ENCODE measurements at places on chromosomes 4 and X.

DNA sequence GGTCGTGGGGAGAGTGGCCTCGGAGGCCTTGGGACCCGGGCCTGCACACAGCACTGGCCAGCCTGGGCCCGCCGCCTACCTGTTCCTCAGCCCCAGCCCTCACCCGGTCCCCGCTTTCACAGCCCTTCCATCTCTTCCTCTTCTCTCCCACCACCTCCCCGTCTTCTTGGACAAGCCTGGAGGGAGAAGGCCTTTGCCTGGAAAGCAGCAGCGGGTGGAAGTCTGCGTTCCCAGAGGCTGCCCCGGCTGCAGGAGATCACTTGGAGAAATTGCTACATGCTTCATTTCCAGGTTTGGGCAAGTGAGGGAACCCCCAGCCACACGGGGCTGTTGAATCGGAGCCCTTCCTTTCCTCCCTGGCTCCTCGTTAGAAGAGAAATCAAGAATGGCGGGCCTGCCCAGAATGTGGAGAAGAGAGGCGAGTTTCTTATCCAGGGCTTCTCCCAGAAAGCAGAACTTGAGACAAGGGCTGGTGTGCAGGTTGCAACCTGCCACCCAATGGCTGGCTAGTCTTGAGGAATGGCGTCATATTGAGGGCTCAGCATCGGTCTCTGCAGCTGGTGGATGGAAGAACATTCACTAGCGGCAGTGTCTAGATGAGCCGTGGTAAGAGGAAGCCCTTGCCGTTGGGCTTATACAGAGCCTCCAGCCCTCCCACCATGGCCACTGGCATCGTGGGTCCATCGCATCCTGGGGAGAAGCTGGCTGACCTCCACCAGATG lies 1.2 kb upstream of the PDZD4 start:
- H3K4me1 ChIP-seq: peaks cover 8% of the 10 kb centered on the region
- DNase-seq: no peak
- H3K27me3 ChIP-seq: peaks cover 37% of the 10 kb centered on the region

- no peak overlapping the region for H3K27ac ChIP-seq
- peaks cover 5% of the 10 kb centered on the region for H3K4me1 ChIP-seq
- H3K36me3 ChIP-seq: peaks cover 32% of the 10 kb centered on the region
These were observed 94.3 kb downstream of the MRPL1 start for GRCh38 chr4:77956917-77957316.

DNA sequence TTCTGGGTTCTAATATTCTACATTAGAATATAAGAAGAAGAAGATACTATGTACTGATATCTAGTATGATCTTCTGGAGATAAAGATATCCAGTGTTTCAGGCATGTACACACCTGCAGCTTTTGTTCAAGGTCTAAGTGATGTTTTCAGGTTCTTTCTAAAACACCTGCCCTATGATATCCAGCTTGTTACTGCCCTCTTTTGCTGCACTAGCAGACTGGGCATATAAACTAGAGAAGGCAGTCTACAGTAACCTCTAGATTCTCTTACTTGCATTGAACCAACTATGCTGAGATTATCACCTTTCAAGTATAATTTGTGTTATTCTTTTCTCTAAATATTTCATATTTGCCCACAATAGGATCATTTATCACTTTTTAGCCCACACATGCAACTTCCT lies 1.9 kb upstream of the FRYL start:
- H3K27me3 ChIP-seq: no peaks in the 10 kb centered on the region
- H3K4me1 ChIP-seq: peaks cover 14% of the 10 kb centered on the region
- H3K4me3 ChIP-seq: no peak overlapping the region

GRCh38 chrX:94645726-94646125 lies 971.7 kb downstream of the FAM133A start:
- no peaks in the 10 kb centered on the region for H3K4me1 ChIP-seq
- H3K27ac ChIP-seq: no peak overlapping the region
- no peaks in the 10 kb centered on the region for H3K27me3 ChIP-seq
- no peak overlapping the region for H3K4me3 ChIP-seq
- no peaks in the 10 kb centered on the region for H3K36me3 ChIP-seq

GRCh38 chrX:19789376-19789775 lies 98.0 kb downstream of the SH3KBP1 start:
- H3K27me3 ChIP-seq: no peaks in the 10 kb centered on the region
- DNase-seq: no peak
- no peaks in the 10 kb centered on the region for H3K36me3 ChIP-seq
- H3K27ac ChIP-seq: no peak overlapping the region
- H3K4me1 ChIP-seq: peaks cover 16% of the 10 kb centered on the region

DNA sequence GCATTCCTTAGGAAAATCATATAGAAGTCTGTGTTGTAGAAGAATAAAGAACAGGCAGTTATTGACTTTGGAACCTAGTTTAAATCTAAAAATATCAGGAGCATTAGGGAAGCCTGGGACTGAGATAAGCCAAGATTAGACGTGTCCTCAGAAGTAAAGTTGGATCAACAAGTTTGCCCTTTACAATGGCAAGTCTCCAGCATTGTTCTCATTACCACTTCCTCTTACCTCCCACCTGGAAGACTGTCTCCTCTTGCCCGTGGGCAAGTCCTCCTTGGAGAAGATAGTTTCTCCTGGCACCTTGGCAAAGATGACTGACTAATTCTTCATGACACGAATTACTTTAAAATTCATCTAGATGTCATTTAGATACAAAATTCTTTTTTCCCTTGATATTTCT lies 37.8 kb downstream of the CNKSR2 start:
- no peaks in the 10 kb centered on the region for H3K36me3 ChIP-seq
- no peak for DNase-seq
- H3K27me3 ChIP-seq: no peaks in the 10 kb centered on the region

- H3K36me3 ChIP-seq: no peaks in the 10 kb centered on the region
- no peaks in the 10 kb centered on the region for H3K27me3 ChIP-seq
- DNase-seq: no peak
- no peak overlapping the region for H3K27ac ChIP-seq
- H3K4me3 ChIP-seq: no peak overlapping the region
These were observed 159.1 kb downstream of the NDST3 start for GRCh38 chr4:118193421-118193820.

DNA sequence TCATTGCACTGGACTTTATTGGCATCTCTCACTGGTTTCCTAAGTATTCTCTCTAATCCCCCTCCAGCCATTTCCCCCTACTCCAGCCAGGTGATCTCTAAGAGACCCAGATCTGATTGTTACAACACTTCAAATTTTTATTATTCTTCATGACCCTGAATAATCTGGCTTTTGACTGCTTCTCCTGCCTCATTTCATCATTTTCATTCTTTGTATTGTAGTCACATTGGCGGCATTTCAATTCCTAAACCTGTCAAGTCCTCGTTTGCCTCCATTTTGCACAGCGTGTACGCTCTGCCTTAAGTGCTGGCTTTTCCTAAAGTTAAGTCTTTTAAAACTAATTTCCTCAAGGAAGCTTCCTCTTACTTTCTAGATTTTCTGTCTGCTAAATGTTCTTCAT lies 31.6 kb downstream of the UBE2K start:
- no peak overlapping the region for H3K27ac ChIP-seq
- H3K36me3 ChIP-seq: no peaks in the 10 kb centered on the region
- no peaks in the 10 kb centered on the region for H3K27me3 ChIP-seq
- H3K4me3 ChIP-seq: no peak overlapping the region
- peaks cover 27% of the 10 kb centered on the region for H3K4me1 ChIP-seq

DNA sequence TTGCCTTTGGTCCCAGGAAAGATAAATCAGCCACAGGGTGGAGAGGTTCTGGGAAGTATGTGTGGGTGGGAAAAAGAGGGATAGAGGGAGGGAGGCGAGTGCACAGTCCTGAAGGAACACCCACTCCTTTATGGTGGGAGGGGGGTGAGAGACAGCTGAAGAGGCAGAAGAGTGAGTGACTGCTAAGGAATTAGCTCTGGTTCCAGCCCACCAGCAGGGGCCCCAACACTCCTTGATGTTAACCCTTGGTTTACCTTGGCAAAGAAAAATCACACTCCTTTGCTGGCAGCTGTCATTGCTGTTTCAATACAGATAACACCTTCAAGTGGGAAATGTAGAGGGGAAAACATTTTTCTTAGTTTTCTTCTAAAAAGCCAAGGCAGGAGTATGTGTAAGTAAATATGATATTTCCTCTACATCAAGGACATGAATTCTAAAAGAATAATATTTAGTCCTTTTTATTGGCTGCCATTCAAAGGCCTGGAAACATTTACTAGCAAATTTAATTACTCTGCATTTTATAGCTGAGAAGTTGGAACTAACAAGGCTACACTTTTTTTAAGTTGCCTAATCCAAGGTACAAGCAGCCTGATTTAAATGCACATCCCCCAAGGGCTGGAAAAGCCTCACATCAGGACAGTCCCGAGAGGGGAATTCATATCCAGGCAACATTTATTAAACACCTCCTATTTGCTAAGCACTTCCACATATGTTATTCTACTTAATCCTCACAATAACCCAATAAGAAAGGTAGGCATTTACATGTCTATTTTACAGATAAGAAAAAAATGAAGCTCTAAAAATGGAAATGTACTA lies 81.7 kb downstream of the HS6ST2 start:
- no peaks in the 10 kb centered on the region for H3K27me3 ChIP-seq
- no peak overlapping the region for H3K4me3 ChIP-seq
- H3K36me3 ChIP-seq: no peaks in the 10 kb centered on the region
- H3K27ac ChIP-seq: no peak overlapping the region
- no peaks in the 10 kb centered on the region for H3K4me1 ChIP-seq

- no peaks in the 10 kb centered on the region for H3K4me1 ChIP-seq
- H3K27ac ChIP-seq: no peak overlapping the region
- no peak for DNase-seq
- no peaks in the 10 kb centered on the region for H3K36me3 ChIP-seq
These were observed 156.0 kb upstream of the ANKRD50 start for GRCh38 chr4:124868495-124868894.

DNA sequence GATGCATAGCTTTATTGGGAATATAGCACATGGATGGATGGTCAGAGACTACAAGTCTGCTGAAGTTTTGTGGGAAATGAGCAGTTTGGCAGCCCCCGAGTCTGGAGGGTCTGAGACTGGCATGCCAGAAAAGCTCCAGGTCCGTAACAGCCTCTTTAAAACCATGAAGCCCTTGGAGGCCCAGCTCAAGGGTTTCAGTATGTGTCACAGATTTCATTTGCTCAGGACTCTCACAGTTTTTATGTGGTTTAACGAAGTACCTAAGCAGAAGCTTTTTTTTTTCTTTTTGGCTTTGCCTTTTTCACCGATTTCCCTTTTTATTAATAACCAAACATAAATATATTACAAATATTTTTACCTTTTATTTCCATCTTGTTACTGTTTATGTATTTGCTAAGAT lies 30.6 kb upstream of the TMEM184C start:
- H3K4me3 ChIP-seq: no peak overlapping the region
- H3K36me3 ChIP-seq: no peaks in the 10 kb centered on the region
- no peaks in the 10 kb centered on the region for H3K27me3 ChIP-seq
- no peak for DNase-seq

GRCh38 chrX:13605611-13606010 lies 36.2 kb downstream of the EGFL6 start:
- H3K27me3 ChIP-seq: no peaks in the 10 kb centered on the region
- H3K4me1 ChIP-seq: no peaks in the 10 kb centered on the region
- H3K36me3 ChIP-seq: no peaks in the 10 kb centered on the region
- DNase-seq: no peak

GRCh38 chr4:118340109-118340508 lies 12.7 kb downstream of the PRSS12 start:
- no peak overlapping the region for H3K4me3 ChIP-seq
- no peaks in the 10 kb centered on the region for H3K4me1 ChIP-seq
- H3K27me3 ChIP-seq: no peaks in the 10 kb centered on the region
- no peak for DNase-seq
- H3K27ac ChIP-seq: no peak overlapping the region

DNA sequence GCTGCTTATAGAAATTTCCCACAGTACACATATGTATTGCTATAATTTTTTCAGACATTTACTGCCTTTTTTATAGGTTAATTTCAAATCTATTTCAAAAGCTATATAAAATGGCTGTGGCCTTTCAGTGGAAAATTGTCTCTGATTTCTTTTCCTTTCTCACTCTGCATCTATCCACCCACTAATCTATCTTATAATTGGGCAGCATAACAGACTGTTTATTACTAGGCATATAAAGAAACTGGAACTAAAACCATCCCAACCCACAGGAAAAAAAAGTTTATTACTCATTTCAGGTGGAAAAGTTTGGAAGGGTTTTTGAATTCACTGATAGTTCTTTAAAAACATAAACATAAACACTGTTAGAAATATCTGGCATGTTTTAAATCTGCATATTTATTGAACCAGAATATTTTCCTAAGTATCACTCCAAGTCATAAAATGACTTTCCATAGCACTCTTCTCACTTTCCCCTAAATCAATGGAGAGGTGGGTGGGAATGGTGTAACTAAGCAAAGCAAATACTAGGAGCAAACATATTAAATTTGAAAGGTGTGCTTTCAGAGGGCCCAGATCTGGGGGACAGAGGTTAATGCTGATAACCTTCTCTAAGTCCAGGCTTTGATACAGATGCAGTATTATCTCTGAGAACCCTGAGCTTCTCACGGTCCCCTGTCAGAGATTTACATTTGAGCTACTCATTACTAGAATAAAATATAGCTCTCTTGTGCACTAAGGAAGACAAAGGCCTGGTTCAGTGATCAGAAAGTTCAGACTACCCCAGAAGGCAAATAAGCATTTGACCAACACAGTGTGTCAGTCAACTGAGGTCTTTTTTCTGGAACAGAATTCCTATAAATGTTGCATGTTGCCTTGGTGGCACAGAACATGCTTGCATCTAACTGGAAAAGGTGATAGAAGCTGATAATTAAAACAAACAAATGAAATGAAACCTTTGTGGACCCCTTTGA lies 328.3 kb downstream of the UNC5C start:
- DNase-seq: no peak
- H3K4me3 ChIP-seq: no peak overlapping the region
- H3K27ac ChIP-seq: no peak overlapping the region

GRCh38 chr4:75102787-75103085 lies 169.8 kb downstream of the PARM1 start:
- no peaks in the 10 kb centered on the region for H3K36me3 ChIP-seq
- H3K4me1 ChIP-seq: no peaks in the 10 kb centered on the region
- no peak for DNase-seq
- no peak overlapping the region for H3K4me3 ChIP-seq
- H3K27ac ChIP-seq: no peak overlapping the region

Data from left lung (tissue), 14 donors.